ENCODE measurements at places on chromosomes 16 and 17.

DNA sequence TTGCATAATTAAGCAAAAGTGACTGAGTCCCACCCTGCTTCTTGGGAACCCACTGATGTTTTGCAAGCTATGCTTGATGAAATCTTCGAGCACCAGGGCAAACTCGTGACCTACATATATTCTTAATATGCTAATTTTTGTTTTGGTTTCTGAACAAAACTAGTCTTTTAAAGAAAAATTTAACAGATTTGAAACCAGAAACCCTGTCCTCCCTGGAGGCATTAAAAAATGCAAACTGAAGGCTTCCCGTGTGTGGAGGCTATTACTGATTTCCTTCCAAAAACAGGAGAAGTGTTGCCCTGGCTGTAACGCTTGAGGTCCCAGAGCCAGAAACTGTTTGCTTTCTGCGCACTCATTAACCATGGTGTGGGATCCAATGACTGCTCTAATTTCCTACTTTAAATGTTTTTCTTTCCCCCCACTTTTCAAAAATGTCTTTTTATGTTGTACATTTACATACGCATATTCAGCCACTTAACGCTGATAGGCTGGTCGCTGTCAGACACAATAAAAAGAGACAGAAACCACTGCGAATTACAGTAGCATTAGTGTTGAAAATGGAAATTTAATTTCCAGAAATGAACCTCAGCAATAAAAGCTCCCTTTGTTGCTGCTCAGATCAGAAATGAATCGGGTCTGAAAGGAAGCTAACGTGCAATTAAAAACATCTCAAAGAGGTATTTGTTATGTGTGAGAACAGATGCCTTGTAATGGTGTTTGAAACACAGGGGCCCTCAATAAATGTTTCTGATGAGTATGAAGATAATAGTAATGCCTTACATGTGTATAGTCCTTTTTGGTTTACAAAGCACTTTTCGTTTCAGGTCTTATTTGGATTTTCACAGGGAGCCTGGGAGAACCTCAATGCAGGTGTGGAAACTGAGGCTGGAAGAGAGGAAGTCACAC lies 39.9 kb upstream of the IRX6 start:
- no peak for DNase-seq

DNA sequence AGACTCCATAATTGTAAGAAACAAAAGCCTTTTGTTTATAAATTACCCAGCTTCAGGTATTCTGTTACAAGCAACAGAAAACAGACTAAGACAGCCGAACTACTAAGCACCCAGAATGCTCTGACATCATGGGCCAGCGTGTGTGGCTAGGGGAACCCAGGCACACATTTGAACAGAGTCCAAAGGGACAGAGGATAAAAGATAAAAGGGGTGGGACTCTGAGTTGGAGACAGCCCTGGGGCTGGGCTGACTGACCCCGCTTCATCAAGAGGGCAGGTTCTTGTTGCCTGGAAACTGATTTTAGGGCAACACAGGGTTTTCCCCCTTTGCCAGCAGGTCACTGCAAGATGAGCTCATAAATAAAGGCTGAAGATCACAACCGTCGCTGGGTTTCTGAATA lies 30.5 kb upstream of the ZNF287 start:
- DNase-seq: no peak

GRCh38 chr17:69175625-69176456 lies 34.1 kb upstream of the ABCA6 start:
- no peak for DNase-seq

- no peak for DNase-seq
These were observed 18.1 kb downstream of the USP36 start for GRCh38 chr17:78822552-78822951.

GRCh38 chr16:23934610-23935236 lies 98.9 kb downstream of the PRKCB start:
- DNase-seq: no peak

DNA sequence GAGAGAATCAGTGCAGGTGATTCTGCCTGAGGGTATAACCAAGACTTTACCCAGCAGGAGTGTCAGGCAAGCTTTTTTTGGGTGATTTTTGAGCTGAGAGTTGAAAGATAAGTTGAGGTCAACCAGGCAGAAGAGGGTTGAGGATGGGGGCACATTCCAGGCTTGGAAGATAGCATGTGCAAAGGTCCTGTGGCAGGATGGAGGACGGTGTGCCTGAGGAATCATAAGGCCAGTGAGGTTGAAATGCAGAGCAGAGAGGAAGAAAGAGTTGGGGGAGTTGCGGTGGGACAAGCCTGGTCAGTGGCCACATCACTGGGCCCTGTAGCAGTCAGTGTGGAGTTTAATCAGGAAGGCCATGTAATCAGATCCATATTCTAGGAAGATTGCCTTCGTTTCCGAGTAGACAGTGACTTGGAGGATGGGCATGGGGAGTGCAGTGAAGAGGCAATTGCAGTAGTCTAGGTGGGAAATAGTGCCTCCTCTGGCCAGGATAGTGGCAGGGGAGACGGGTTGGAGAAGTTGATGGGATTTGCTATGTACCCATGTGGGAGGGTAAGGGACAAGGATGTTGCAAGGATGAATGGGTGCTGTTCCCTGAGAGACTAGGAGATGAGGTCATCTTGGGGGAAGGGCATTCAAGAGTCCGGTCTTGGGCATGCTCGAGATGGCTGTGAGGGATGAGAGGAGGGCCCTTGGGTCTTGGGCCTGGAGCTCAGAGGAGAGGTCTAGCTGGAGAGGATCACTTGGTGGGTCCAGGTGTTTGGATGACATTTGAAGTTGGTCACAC lies 3.9 kb downstream of the PLEKHG4 start:
- no peak for DNase-seq

DNA sequence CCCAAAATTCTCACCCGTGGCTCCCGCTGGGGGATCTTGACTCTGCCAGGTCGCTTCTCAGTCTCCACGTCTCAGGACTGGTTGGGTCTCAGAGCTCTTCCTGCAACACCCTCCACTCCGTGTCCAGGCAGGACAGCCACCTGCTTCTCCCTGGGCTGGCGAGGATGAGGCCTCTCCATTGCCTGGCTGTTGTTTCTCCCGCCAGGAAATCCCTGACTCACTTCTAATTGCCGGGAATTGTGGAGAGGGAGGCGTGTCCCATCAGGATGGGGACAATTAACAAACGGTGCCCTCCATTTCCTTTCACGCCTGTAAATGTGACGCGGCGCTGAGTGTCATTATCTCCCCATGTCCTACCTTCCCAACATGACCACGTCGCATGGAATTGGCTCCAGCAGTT lies 204.5 kb downstream of the RBFOX3 start:
- no peak for DNase-seq

DNA sequence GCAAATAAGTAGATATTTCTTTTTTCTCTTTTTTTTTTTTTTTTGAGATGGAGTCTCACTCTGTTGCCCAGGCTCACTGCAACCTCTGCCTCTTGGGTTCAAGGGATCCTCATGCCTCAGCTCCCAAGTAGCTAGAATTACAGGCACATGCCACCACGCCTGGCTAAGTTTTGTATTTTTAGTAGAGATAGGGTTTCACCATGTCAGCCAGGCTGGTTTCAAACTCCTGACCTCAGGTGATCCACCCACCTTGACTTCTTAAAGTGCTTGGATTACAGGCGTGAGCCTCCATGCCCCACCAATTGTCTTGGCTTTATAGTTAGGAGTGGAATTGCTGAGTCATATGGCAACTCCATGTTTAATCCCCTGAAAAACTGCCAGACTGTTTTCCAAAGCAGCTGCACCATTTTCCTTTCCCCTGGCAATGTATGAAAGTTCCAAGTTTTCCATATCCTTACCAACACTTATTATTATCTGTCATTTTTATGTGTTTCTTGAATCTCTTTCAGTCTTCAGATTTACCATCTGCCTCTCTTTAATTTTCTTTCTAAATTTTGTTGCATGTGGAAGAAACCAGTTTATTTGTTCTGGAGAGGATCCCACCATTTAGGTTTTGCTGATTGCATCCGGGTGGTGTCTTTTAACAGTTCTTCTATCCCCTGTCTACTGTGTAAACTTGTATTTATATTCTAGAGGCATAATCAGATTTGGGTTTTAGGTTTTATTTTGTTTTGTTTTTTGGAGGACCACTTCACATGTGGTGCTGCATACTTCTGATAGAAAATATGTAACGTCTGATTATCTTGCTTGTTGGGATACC lies 9.9 kb upstream of the CES3 start:
- DNase-seq: no peak

- no peak for DNase-seq
These were observed 73.4 kb upstream of the BRD7 start for GRCh38 chr16:50442221-50442620.

- DNase-seq: no peak
These were observed at the start of gene CCL5 for GRCh38 chr17:35879773-35880654. Gene CCL5, minus strand, starts transcription at chr17:35880360.

- DNase-seq: no peak
These were observed 8.1 kb upstream of the NOTUM start for GRCh38 chr17:81968850-81969812.

DNA sequence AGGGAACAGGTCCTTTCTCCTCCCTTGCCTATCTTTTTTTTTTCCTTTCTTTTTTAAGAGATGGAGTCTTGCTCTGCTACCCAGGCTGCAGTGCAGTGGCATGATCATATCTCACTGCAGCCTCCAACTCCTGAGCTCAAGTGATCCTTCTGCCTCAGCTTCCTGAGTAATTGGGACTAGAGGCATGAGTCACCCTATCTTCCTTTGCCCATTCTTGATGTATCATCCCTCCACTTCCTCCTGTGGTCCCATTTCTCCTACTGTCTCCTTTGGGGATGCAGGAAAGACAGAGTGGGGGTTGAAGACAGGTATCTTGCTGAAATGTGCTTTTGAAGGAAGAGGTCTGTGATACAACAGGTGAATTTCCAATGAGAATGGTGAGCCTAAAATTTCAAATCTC lies 5.5 kb downstream of the MYO19 start:
- no peak for DNase-seq

DNA sequence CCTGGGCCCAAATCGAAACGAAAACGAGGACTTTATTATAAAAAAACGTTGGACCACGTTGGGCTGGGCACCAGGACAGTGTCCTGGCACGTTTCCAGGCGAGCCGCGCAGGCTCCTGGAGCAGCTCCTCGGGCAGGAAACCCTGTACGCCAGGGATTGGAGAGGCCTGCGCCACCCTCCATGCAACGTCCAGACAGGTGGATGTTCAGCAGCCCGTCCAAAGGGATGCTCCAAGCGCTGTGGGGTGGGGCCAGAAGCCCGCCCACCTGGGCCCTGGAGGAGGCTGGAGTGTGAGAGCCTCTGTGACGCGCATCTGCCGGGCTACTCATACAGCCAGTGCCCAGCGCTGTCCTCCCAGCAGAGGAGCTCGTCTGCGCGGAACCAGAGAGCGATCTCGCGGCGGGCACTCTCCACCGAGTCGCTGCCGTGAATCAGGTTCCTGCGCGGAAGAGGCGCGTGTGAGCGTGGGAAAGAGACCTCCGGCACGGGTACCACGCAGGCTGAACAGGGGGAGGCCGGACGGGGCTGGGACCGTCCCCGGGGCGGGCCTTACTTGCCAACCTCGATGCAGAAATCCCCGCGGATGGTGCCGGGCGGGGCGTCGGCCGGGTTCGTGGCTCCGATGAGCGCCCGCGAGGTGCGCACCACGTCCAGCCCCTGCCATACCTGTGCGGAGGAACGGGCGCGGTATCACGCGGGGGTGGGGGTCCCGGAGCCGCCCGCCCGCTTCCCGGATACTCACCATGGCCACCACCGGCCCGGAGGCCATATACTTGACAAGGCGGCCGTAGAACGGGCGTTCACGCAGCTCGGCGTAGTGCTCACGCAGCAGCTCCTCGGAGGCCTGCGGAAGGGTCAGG lies 785 bp downstream of the NME3 start:
- no peak for DNase-seq

DNA sequence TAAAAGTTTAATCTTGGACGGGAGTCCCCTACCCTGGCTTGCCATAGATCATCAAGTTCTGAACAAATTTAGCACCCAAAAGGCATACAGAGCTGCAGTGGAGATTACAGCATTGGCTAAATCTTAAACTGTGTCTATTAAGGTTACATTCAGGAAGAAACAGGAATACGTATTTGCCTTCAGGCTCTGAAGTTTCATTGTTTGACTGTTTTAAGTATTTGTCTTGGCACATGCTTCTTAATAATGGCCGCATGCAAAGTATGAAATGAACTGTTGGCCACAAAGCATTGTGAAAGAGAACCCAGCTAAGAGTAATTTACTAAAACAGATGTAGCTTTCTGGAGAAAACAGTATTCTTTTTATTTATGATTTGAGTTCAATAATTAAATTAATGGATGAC lies 63.9 kb upstream of the CNEP1R1 start:
- DNase-seq: no peak

GRCh38 chr17:80187515-80187941 lies 17.7 kb downstream of the CARD14 start:
- DNase-seq: no peak

DNA sequence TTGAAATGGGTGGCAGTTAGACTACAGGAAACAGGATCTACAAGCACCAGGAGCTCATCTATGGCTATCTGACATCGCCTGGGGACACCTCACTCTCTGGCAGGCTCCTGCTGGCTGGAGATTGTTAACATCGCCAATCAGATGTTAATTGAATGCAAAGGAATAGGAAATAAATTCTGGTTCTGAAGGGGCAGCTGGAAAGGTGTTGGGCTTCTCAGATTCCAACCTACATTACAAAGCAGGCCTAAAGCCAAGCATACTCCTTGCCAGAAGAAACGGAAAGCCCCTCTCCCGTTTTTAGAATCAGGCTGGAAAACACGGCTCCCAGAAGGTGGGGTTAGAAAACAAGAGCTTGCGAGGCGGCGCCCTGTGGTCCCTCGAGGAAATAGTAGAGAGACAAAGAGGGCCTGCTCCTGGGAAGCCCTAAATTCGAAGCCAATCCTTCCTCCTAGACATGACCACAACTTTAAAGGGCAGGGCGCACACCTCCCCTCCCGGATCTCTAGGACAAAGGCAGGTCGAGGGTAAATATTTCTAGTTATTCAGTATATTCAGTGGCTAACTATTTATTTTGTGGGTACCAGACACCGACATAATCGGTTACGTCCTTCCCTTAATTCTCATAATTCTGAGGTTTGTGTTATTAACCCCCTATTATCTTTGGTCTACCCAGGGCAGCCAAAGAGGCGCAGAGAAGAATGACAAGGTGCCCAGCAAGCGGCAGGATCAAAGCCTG lies 763 bp upstream of the TOM1L1 start:
- no peak for DNase-seq

GRCh38 chr16:58110571-58111301 lies 18.4 kb downstream of the CFAP20 start:
- no peak for DNase-seq

DNA sequence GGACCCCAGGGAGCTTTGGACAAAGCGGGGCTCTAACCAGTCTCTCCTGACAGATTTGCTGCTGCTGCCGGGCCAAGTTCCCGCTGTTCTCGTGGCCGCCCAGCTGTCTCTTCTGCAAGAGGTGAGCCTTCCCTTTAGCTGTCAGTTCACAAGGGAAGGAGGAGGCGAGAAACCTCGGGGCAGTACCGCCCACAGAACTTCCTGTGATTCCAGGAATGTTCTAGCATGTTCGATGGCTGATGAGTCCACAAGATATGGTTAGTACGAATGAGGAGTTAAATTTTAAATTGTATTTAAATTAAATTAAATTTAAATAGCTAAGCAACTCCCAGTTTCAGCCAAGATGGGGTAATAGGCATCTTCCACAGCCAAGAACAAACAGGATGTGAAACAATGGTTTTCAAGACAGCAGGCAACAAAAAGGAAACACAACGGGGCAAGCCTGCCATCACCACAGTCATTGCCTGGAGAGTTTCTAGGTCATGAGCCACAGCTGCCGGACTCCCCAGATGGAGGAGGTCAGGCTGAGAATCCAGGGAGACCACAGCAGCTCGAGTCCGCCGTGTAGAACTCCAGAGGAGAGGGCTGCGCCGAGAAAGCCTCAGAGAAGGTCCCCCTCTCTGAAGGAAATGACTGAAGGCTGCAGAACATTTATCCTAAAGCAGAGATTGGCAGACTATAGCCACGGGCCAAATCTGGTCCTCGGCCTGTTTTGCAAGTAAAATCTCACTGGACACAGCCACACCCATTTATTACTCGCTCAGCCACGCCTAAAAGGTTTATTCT lies 9.5 kb upstream of the TCF25 start:
- no peak for DNase-seq
